ENCODE measurements at places on chromosomes 6 and 20. TPM values are rescaled to one million over a fixed set of nuclear protein-coding genes. Genes with fewer than 3 reads are reported as not detected.

Gene PMEPA1
- total RNA-seq = 0.44 TPM

Gene HLA-DQB2
- 3.5 TPM for total RNA-seq

- DNase-seq = no peak
Measured at GRCh38 chr6:71602385-71603007, 283.9 kb upstream of the RIMS1 start.

- no peak for DNase-seq
Measured at GRCh38 chr20:2816030-2816582, at the start of gene TMEM239. Gene TMEM239 (plus strand): TSS chr20:2816364. CDS start chr20:2816555, 191 bp downstream.

GRCh38 chr6:47075741-47076421, 33.7 kb upstream of the ADGRF1 start:
- no peak for DNase-seq

Measured in naive thymus-derived CD4-positive, alpha-beta T cell (primary cell).